ENCODE measurements at places on chromosomes 13 and 19.
A peak's percentile ranks its signal among the peaks of the same experiment; 100 is the strongest.

GRCh38 chr13:75460644-75461043 lies 21.3 kb downstream of the TBC1D4 start:
- no peak for DNase-seq

GRCh38 chr19:49684251-49684982 lies 5.0 kb upstream of the ADM5 start:
- no peak for DNase-seq

- DNase-seq = no peak
Measured at GRCh38 chr13:20191311-20192157, 1.2 kb downstream of the GJB2 start.

- no peak for DNase-seq
Measured at GRCh38 chr19:21130097-21130775, 11.6 kb upstream of the ZNF431 start.

DNA sequence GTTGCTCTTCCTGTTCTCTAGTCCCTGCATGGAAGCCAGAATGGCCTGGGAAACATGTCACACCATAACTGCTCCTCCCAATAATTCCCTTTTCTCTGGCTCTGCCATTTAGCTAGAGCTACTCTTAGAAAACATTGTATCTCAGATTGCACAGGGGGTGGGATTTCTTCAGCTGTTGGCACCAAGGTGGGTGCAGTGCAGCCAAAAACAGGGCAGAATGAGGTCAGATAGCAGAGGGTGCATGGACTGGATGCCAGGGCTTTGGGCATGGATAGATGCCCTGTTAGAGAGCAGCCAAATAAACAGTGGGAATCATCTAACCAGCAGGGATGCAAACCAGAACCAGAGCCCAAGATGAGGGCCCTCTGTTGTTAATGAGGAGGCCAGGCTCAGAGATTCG lies 4.9 kb upstream of the AMER2 start:
- DNase-seq = no peak

- DNase-seq = no peak
Measured at GRCh38 chr13:26327940-26328725, 74.2 kb downstream of the CDK8 start.

- DNase-seq = no peak
Measured at GRCh38 chr19:6778386-6778785, 5.9 kb downstream of the VAV1 start.

DNA sequence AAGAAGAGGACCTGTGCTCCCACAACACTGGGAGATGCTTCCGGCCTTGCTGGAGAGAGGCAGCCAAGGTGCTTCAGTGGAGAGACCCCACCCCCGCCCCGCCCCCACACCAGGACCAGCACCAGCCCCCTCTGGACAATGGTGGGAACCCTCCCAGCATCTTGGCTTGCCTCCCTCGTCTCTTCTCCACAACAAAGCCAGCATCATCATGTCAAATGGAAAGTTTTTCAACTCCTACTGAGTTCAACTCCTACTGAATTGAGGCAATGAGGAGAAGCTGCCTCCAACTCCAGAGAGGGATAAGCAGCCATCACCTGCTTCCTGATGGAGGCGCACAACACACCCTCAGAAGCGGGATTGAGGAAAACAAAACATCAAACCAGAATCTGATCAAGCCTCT lies 12.8 kb downstream of the DEDD2 start:
- DNase-seq = no peak

GRCh38 chr13:27341616-27342015 lies 71.0 kb downstream of the RASL11A start:
- DNase-seq = no peak

DNA sequence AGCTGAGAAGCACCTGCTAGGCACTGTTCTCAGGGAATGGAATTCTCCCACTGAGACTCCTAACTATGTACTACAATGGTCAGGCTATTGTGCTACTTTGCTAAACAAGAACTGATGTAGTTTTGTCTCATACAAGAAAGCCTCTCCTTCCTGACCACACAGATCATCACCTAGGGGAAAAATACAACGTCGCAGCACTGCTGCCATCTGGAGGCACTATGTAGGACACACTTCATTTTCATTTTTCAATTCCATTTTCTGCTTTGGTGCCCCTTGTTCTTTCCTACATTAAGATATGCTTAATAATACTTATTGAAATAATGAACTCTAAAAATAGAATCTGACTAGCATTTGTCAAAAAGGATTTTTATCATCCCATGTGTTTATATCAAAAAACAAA lies 21.1 kb downstream of the PROSER1 start:
- DNase-seq = peak; percentile 8
